ENCODE measurements at places on chromosomes 5 and 9.

DNA sequence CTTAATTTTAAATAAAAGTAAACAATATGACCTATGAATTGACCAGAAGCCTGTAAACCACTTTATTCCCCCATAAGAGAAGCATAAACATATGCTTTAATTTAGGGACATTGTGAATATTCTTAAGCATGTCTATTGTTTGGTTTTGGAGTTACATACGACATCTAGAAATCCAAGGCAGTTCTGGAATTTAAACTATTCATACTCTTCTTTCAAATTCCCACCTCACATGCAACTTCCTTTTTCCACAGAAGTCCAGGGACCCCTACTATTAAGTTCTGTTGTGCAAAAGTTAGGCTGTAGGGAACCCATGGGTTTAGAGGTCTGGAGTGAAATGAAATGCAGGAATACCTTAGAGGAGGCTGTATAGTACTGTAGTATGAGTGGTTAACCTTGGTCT lies 2.1 kb downstream of the RIC1 start:
- DNase-seq: no peak

GRCh38 chr5:109762821-109763220 lies 73.1 kb downstream of the MAN2A1 start:
- no peak for DNase-seq

DNA sequence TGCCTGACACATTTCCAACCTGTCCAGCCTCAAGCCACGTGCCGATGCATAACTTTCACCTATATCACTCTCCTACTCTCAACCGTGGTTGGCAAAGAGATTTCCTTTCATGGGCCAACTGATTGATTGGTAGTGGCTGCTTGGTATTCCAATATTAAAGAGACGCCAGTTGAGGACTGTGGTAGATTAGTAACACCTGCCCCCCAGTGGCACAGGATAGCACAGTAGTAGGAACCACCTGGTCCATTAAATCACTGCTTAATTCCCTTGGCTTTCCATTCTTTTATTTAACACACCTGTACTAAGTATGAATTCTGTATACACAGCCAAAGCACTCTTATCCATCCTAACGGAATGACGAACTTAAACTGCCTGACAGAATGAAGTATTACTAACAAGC lies 19.1 kb upstream of the FOXB2 start:
- DNase-seq: no peak

GRCh38 chr9:72394066-72394465 lies 29.1 kb upstream of the ZFAND5 start:
- DNase-seq: no peak

DNA sequence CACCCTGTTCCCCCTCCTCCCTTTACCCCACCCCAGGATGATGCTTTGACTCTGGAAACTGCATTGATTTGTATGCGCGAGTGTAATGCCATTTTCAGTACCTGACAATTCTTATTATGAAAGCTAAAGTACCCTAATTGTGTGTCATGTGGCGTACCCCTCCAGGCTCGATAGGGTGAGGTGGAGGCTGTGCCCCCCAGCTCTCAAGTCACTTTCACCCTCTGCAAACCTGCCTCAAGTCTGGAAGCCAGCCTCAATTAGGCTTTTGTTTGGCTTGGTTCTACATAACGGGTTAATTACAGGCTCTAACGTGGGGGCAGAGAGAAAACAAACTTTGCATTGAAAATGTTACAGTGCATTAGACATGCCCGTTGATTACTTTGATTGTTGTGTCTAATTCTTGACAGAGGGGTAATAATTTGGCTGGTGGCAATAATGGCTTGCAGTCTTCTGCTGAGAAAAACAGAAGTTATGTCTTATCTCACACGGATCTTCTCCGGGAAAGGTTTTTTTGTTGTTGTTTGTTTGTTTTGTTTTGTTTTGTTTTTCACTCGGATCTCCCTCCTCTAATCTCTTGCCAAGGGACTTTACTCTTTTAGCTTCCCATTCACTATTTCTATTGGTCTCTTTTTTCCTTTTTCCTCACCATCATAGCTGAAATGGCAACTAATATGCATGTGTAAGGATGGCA lies 12.6 kb downstream of the ISL1 start:
- DNase-seq: no peak

DNA sequence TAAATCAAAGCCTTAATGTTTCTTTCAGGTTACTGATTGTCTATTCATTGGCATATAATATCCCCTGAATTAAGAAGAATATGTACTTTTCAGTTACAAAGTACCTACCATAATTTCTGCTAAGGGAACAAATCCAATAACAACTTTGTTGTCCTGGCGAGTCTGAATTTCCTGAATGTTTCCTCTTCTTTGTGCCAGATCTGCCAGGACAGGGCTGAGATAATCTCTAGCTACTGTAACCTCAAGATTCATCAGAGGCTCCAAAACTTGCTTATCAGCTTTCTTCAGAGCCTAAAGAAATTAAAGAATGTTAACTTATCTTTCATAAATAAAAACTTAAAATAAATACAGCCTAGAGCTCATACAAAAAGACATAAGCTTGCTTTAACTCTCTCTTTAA lies 37.2 kb downstream of the HEXB start:
- DNase-seq: no peak

DNA sequence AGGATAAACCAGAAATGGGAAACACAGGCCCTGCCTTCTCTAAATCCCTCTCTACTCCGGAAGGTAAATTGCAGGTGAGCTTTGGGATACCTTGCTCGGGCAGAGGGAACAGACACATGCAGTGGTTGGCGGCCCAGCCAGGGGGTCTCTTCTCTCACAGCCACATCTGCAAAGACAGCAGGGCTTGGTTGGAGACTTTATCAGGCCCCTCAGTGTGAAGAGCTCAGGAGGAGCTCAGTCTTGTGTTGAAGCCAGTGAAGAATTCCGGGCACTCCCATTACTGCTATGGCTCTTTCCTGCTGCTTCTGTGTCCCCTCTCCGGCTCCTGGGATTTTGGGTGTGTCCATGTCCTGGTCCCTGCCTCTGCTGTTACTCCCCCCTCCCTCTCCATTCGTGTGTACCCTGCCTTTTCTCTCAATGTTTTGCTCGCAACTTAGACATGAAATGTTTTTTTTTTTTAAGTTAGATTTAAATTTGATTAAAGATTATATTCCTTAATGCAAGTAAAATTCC lies 99.8 kb downstream of the TRIO start:
- no peak for DNase-seq

GRCh38 chr5:147629196-147629595 lies 119.3 kb upstream of the DPYSL3 start:
- DNase-seq: no peak

GRCh38 chr5:131524431-131524830 lies 110.6 kb downstream of the RAPGEF6 start:
- DNase-seq: no peak

- DNase-seq: no peak
Observed at GRCh38 chr9:111646417-111646816, 15.0 kb upstream of the GNG10 start.

DNA sequence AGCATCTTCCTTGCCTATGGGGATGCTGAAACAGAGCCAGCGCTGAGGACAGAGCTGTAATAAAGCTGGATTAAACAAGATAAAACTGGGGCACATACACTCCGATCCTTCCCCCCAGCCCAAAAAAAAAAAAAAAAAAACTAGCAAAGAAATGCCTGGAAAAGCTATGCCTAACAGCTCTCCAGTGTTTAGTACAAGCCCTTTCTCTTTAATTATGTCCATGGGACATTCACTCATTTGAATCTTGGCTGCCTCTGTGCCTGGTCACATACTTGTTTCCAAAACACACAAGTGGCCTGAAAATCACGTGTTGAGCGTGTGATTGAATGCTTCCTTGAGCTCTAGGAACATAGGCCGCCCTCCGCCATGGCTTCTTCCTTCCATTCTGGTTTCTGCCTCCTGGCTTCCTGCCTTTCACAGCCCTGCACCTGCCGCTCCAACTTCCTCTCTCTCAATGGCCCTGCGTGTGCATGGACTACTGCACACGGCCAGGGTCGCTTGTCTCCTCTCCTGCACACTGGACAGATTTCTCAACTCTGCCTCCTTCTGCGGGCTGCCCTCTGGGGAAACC lies 111.0 kb upstream of the RETREG1 start:
- DNase-seq: no peak

- DNase-seq: no peak
Observed at GRCh38 chr5:67765697-67766096, 449.9 kb upstream of the PIK3R1 start.

GRCh38 chr9:123174887-123175518 lies 93.4 kb downstream of the STRBP start:
- DNase-seq: no peak

- no peak for DNase-seq
Observed at GRCh38 chr9:78835928-78836450, 539.1 kb downstream of the PSAT1 start.

DNA sequence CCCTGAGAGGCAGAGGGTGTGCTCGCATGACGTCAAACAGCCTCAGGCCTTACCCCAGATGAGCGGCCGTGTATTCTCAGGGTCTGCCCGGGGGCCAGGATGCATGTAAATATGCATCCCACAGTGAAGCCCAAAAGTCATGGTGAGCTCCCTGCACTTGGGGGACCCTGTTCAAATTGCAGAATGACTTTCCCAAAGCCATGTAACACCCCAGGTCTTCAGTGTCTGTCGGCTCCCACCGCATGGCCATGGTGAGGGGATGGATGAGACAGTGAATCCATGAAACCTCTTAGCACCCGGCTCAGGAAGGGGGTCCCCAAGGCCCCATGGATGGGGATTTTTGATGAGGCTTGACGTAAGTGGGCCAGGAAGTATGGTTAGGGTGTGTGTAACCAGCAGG lies 9.3 kb upstream of the COL5A1 start:
- no peak for DNase-seq

DNA sequence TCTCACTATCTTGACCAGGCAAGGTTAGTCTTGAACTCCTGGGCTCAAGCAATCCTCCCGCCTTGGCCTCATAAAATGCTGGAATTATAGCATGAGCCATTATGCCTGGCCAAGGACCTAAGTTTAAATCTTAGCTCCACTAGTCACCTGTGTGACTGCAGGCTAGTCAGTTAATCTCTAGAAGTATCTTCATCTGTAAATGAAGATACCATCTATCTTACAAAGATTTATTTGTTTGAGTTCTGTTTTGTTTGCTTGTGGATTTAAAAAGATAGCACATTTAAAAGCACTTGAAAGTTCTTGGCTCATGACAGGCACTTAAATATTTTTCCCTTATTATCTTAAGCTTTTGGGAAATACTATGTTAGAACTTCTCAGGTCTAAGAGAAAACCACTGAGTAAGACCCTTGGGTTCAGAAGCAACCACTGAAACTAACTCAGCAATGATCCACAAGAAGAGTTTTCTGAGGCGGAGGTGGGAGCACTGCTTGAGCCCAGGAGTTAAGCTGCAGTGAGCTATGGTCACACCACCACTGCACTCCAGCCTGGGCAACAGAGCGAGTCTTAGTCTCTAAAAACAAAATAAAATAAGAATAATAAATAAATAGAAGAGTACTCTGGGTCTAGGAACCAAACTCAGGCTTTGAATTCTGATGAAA lies 19.1 kb downstream of the TMEM245 start:
- DNase-seq: no peak

DNA sequence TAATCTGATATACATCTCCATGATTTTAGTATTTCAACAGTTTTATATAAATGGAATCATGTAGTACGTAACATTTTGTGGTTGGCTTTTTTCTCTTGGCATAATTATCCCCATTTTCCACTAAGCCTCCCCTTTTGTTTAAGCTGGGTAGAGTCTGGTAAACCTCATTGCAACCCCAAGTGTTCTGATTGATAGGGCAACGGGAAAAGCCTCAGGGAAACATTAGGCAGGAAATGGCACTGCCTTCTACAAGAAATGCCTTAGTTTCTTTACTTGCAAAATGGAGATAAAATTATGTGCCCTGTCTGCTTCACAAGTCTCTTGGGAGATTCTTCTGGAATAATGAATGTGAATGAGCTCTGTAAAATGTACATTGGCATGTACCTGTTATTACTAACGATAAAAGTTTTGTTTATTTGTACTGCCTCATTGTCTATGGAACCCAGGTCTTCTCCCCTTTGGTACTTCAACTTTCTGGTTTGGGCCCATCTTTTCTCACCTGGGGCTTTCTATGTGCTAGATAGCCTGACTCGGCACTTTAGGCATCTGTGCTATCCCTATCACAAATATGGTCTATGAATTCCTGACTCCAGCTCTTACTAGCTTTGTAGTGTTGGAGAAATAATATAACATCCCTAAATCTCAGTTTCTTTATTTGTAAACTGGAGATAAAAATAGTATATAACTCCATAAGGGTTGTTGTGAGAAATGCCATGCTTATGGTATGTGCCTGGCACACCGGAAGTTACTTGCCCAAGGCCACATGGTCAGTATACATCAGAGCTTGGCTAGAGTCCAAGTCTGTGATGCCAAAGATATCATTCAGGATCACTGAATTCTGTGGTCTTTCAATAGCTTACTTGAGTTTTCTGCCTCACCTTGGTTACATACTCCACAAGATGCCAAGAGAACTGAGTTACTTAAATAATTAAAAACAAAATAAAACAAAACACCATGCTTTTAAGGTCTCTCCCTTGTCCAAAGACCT lies 48.2 kb upstream of the ZNF169 start:
- no peak for DNase-seq

GRCh38 chr5:57441557-57441956 lies 41.1 kb downstream of the ACTBL2 start:
- peak; percentile 80 for DNase-seq

GRCh38 chr5:91025449-91025848 lies 357.7 kb downstream of the ARRDC3 start:
- no peak for DNase-seq

GRCh38 chr5:105878402-105878801 lies 1792.3 kb downstream of the EFNA5 start:
- DNase-seq: no peak

- DNase-seq: peak; percentile 31
Observed at GRCh38 chr5:153496835-153497234, 6.4 kb downstream of the GRIA1 start.

DNA sequence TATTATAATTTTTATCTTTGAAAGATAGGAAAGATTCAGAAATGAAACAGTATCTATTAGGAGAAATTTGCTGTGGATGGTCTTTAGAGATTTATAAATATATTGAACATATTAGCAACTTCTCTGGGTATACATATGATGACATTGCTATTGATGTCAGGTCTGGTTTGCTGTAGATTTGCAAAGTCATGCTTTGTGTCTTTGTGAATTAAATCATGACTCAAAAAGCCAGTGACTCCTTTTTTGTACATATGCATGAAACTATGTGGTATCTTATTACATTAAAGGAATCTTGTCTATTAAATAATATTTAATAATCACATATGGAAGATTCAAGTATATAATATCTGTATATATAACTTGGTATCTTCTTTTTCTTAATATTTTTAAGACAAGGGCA lies 141.9 kb downstream of the ST8SIA4 start:
- no peak for DNase-seq

GRCh38 chr9:38008168-38009034 lies 60.6 kb downstream of the SHB start:
- DNase-seq: peak; percentile 92
